Activated T-helper 2 cell treated with anti-CD3 and anti-CD28 coated beads, Interferon-gamma antibody, Interleukin-2, Interleukin-4, amounts not matched to agents 10 μg/mL and 5 μg/mL and 100 μg/mL, durations not matched to agents 14 hours and 24 hours and 36 hours (primary cell): ENCODE measurements at places on chromosomes 12 and 14.

GRCh38 chr12:59624732-59625460 is 29.1 kb downstream of the SLC16A7 start:
- no peak for DNase-seq

DNA sequence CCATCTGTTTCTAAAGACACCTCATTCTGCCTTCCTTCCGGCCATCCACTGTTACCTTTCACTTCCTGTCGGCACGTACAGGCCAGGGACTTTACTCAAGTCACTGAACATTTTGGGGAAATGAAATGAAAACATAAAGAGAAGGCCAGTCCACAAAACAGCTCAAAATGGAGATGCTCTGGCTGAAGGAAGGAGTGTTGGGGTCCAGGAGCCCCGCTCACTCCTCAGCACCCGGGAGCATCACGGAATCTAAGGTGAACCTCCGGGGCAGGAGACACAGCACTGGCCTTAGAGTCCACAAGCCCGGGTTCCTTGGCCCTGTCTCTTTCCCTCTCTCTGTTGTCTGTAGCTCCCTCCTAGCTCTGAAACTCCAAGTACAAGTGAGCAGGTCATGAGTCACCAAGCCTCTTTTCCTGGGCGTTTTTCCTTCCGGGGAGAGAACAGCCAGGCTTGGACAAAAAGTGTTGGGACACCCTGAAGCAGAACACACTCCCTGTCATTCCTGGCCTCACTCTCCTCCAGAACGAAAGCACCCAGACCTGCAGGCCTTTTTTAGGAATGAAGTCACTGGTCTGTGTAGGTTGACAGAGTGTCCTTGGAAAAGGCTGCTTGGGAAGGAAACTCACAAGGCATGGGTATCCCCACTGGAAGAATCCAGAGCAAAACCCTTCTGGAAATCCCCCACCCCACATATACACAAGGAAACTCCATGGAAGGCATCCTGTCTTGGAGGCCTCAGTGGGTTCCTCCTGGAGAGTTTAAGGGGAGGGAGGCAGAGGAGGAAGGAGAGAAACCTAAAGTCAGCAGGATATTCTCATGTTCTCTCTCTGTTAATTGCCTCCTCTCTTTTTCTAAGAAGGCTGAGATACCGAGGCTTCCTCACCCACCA is 245.3 kb downstream of the ZFP36L1 start:
- DNase-seq: no peak

GRCh38 chr12:4769073-4769472 is 48.9 kb downstream of the GALNT8 start:
- DNase-seq: no peak

DNA sequence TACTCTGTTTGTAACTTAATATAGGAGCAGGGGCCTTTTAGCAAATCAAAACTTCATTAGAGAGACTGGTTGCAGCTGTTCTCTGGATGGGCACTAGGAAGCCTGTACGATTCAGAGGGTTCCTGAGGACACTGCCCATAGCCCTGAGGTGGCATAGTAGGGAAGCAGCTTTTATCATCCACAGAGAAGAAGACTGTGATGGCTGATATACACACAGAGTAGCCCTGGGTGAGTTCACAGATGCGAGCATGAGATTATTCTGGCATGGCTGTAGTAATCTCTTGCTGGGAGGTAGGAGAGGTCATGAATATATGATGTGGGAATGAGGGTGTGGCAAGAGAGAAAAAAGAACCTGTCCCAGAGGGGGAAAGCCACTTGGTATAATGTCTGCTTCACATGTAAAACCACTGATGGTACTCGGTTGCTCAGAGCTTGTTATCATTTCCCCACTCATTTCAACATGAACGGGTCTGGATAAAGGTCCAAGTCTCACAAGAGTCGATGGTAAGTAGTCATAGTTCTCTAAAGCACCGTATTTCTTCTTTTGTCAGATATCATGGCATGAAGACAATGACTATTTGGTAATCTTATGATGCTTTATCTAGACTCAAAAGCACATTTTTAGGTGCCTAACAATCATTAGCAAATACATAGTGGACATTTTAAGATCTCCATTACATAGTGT is 52.0 kb downstream of the PEBP1 start:
- no peak for DNase-seq

GRCh38 chr14:104244221-104245011 is 106.0 kb downstream of the KIF26A start:
- no peak for DNase-seq

DNA sequence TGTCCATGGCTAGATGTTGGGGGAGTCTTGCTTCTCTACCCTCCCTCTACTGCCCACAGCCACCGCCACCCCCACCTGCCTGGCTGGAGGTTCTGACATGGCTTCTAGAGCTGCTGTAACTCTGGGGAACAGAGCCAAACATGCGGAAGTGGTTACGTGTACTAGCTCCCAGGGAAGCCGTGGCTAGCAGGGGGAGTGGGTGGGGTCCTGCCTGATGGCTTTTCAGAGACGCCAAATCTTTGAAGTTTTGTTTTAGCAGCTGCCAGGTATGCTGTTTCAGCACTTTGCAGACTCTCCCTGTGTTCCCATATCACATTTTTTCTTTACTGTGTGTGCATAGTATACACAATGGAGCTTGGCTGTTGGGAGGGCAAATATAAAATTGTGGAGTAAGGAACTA is 150.3 kb downstream of the TGFB3 start:
- peak; percentile 44 for DNase-seq

- DNase-seq: peak; percentile 11
Observed at GRCh38 chr12:45670346-45671065, 59.0 kb upstream of the ARID2 start.

DNA sequence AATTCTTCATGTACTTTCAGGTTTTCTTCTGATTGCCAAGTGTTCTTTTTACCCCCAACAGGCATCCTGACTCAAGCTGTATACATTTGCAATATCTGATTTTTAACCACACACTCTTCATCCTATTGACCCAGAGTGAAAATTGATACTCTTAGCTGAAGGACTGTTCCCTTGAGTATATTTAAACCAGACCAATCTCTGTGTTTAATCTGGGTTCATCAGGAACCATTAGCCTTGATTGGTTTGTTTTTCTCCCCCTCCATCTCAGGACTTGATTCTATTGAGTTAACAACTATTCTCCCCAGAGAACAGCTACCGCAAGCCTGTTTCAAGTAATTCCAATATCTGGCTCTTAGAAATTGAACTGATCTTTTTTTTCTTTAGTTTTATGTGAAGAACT is 222.3 kb upstream of the NOVA1 start:
- DNase-seq: no peak

- no peak for DNase-seq
Observed at GRCh38 chr14:68866991-68867533, 74.2 kb upstream of the ZFP36L1 start.

DNA sequence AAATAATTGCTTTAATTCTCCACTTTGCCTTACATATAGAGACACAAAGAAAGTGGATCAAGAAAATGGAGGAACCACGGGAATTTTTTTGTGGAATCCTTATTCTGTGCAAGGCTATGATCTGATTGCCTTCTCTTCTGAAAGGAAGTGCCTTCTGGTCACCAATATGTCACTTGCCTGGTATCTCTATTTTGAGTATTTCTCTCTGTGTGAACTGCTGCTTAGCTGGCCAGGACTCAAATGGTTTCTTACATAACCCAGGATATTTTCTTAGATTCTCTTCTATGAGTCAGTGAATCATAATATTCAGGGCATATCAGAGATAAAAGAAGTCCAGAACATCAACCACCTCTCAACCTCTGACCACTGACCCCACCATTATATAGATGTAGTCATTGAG is 156.1 kb downstream of the DIO2 start:
- no peak for DNase-seq

- DNase-seq: peak; percentile 65
Observed at GRCh38 chr14:96592591-96593386, 90.6 kb downstream of the PAPOLA start.

DNA sequence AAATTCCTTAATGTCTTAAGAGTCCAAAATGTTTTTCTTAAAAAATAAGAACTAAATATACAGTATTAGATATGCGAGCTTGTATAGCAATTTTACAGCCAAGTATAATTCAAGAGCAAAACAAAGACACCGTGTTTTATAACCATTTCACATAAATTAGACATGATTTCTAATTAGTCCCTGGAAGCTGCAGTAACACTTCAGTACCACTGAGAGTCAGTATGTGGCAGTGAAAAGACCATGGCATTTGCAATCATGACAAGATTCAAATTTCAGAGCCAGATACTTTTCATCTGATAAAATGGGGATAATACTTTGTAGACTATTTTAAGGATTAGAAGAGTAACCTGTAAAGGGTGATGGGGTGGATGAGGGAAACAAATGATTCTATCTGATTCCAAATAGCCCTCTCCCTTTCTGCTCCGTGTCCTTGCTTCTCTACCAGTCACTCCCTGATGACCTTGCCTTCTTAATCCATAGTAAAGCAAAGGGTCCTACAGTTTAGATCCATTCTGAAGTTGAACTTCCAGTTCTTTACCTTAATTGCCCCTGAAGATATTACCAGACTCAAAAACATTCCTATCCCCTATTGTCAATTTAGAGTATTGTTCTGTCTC is 145.4 kb upstream of the ABCD2 start:
- no peak for DNase-seq

- no peak for DNase-seq
Observed at GRCh38 chr12:110382683-110383082, 20.8 kb downstream of the ANAPC7 start.

DNA sequence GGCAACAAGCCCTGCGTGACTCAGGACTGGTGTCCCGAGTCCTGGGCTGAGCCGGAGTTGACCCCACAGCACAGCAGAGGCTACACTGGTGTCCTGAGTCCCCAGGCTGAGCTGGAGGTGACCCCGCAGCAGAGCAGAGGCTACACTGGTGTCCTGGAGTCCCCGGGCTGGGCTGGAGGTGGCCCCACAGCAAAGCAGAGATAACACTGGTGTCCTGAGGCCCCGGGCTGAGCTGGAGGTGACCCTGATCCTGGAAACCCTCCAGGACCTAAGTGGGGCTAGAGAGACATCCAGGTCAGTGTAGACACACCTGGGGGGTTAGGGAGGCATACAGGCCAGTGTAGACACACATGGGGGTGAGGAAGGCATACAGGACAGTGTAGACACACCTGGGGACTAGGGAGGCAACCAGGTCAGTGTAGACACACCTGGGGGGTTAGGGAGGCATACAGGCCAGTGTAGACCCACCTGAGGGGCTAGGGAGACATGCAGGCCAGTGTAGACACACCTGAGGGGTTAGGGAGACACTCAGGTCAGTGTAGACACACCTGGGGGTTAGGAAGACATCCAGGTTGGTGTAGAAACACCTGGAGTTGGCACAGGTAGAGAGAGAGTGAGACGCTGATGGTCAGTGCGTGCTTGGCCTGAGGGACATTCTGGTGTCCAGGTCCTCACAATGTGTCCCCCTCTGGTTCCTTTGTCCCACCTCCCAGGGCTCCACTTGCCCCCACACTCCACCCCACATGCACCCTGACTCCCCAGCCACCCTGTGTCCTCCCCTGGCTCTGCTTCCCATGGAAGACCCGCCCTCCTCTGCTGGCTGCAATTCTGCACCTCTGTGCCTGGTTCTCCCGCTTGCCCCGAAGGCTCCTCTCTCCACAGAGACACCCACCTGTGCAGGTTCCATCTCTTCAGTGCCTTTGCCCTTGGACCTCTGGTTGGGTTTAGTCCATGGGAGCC is 321.6 kb upstream of the SFSWAP start:
- DNase-seq: no peak

GRCh38 chr12:15186597-15186996 is 34.6 kb downstream of the RERG start:
- DNase-seq: no peak
